CD8-positive, alpha-beta memory T cell (primary cell): ENCODE measurements at places on chromosomes 3 and 15.

GRCh38 chr3:129618901-129619671 is 12.6 kb upstream of the PLXND1 start:
- H3K27ac ChIP-seq: no peak overlapping the region
- peaks cover 5% of the 10 kb centered on the region for H3K4me1 ChIP-seq
- no peaks in the 10 kb centered on the region for H3K36me3 ChIP-seq
- H3K4me3 ChIP-seq: no peak overlapping the region

DNA sequence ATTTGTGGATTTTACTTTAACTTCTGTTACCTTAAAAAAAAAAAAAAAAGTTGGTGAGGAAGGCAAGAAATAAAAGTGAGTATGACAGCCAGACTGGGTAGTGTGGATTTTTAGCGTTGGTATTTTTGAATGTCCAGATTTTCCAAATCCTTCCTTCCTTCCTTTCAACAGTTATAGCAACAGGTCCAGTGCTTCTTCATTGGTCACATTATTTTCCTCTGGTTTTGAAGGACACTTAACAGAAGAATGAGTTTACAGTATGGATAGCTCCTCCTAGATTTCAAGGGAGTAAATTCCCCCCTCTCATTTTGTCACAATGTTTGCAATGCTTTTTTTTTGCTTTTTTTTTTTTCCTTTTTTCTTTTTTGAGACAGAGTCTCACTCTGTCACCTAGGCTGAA is 6.4 kb downstream of the MAPKBP1 start:
- H3K27ac ChIP-seq: no peak overlapping the region
- H3K4me1 ChIP-seq: peaks cover 33% of the 10 kb centered on the region
- DNase-seq: no peak

DNA sequence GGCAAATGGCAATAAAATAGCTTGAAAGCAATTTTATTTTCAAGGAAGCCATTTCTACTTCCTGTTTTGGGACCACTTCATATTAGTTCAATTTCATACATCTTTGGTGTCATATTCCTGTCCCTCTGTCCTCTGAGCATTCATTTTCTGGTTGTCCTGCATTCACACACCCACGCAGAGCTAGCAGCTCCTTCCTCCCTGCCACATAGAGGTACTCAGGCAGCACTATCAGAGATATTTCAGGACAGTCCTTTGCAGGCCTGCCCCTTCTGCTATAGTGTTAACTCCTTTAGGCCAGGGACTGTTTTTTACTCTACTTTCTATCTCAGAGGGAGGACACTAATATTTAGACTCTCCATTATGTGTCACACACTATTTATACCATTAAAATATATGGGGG is 132.0 kb downstream of the ECT2 start:
- no peaks in the 10 kb centered on the region for H3K27me3 ChIP-seq
- H3K27ac ChIP-seq: no peak overlapping the region
- no peak for DNase-seq
- no peaks in the 10 kb centered on the region for H3K4me1 ChIP-seq
- H3K36me3 ChIP-seq: no peaks in the 10 kb centered on the region

DNA sequence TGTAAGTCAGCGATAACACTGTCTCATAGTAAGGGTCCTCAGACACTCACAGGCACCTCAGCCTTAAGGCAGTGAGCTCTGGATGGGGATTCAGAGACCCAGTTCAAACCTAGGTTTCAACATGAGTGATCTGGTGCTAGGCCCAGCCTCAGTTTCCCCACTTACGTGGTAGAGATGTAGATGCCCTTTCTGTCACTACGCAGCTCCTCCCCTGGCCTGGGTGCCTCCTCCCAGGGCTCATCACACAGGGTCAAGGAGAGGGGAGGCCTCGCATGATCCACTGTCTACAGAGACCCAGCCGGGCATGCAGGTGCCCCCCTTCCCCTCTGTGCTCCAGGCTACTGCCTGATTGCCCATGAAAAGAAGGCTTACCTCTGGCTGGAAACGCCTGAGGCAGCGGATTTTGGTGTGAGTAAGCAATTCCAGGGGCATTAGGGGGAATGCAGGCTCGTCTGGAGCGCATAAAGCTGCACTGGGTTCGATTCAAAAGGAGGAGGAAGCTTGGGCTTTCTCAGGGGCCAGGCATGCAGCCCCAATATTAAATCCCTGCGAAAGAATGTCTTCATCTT is 69.8 kb upstream of the ANKRD34C start:
- no peaks in the 10 kb centered on the region for H3K36me3 ChIP-seq
- H3K4me3 ChIP-seq: no peak overlapping the region
- no peaks in the 10 kb centered on the region for H3K4me1 ChIP-seq
- no peak for DNase-seq
- peaks cover 11% of the 10 kb centered on the region for H3K27me3 ChIP-seq

- no peak overlapping the region for H3K27ac ChIP-seq
- no peaks in the 10 kb centered on the region for H3K27me3 ChIP-seq
- no peaks in the 10 kb centered on the region for H3K36me3 ChIP-seq
- DNase-seq: no peak
Measured at GRCh38 chr3:5138214-5138981, 16.3 kb downstream of the ARL8B start.

DNA sequence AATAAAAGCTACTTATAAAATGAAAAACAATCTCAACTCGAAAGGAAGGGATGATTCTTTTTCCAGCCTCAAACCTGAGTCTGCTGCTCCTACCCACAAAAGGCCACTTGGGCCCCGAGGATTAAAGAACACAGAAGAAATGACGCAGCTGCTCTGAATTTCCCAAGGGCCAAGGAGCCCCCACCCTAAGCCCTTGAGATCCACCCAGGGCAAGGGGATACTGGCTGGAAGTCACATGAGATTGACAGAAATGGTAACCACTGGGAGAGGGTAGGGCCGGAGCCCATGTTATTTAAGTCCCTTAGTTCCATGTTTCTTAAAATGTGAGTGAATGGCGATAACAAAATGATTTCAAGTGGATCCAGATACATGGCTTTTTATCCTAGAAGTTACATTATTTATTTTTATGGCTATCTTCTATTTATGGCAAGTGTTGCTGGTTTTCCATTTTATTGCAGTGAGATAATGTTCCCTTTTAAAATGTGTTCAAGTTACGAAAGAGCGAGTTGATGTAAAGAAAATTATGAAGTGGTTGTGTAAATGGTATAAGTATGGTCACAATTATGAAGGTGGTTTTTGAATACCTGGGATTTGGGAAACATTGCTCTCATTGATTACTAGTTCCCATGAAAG is 16.8 kb downstream of the IGDCC4 start:
- H3K36me3 ChIP-seq: no peaks in the 10 kb centered on the region
- no peak overlapping the region for H3K4me3 ChIP-seq
- no peaks in the 10 kb centered on the region for H3K4me1 ChIP-seq
- no peak for DNase-seq
- no peak overlapping the region for H3K27ac ChIP-seq
- peaks cover 4% of the 10 kb centered on the region for H3K27me3 ChIP-seq

GRCh38 chr15:58154769-58155168 is 16.6 kb downstream of the AQP9 start:
- DNase-seq: no peak
- H3K27me3 ChIP-seq: no peaks in the 10 kb centered on the region
- H3K4me1 ChIP-seq: no peaks in the 10 kb centered on the region
- no peak overlapping the region for H3K27ac ChIP-seq
- H3K36me3 ChIP-seq: no peaks in the 10 kb centered on the region

DNA sequence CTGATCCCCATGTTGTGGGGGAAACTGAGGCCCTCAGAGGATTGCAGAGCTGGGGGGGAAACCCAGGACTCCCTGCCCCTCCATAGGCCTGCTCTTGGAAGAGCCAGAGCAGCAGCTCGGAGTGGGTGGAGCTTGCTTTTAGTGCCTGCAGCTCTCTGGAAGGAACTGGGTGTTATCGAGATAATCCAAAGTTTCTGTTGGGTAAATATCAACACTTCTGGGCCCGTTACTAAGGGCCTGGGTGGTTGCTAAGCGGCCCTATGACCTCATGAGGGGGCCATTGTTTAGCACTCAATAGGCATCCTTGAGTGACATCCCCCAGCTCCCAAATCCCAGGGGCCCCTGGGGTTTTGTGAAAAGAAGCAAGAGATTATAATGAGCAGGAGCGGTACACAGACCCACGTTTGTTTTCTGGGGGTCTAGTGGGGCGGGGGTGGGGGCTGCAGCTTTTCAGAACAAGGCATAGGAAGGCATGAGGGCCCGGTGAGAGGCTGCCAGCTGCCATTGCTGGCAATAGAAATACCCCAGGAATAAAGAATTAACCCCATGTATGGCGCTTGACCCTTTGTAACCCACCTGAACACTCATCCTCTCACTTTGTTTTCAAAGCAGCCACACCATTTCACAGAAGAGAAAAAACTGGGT is 48.3 kb upstream of the ATP2B2 start:
- H3K4me3 ChIP-seq: no peak overlapping the region
- H3K27ac ChIP-seq: no peak overlapping the region
- no peaks in the 10 kb centered on the region for H3K27me3 ChIP-seq
- no peak for DNase-seq

GRCh38 chr3:166444756-166445155 is 607.5 kb upstream of the BCHE start:
- no peak overlapping the region for H3K27ac ChIP-seq
- no peaks in the 10 kb centered on the region for H3K27me3 ChIP-seq
- H3K4me3 ChIP-seq: no peak overlapping the region
- H3K4me1 ChIP-seq: no peaks in the 10 kb centered on the region
- no peaks in the 10 kb centered on the region for H3K36me3 ChIP-seq
- DNase-seq: no peak

- no peaks in the 10 kb centered on the region for H3K27me3 ChIP-seq
- no peaks in the 10 kb centered on the region for H3K4me1 ChIP-seq
- no peak for DNase-seq
- no peaks in the 10 kb centered on the region for H3K36me3 ChIP-seq
- no peak overlapping the region for H3K4me3 ChIP-seq
- H3K27ac ChIP-seq: no peak overlapping the region
Measured at GRCh38 chr3:76051145-76051544, 265.8 kb upstream of the ZNF717 start.

- DNase-seq: no peak
- H3K27ac ChIP-seq: no peak overlapping the region
- H3K36me3 ChIP-seq: no peaks in the 10 kb centered on the region
Measured at GRCh38 chr3:7484636-7485035, 623.7 kb downstream of the GRM7 start.
